ENCODE measurements at places on chromosomes 1 and 21.

GRCh38 chr1:108916788-108917187 lies 40.0 kb downstream of the GPSM2 start:
- H3K27ac ChIP-seq = no peak overlapping the region
- no peak for DNase-seq
- no peaks in the 10 kb centered on the region for H3K27me3 ChIP-seq
- H3K4me1 ChIP-seq = no peaks in the 10 kb centered on the region
- no peaks in the 10 kb centered on the region for H3K36me3 ChIP-seq

- no peak for DNase-seq
- H3K27me3 ChIP-seq = no peaks in the 10 kb centered on the region
- H3K27ac ChIP-seq = no peak overlapping the region
Observed at GRCh38 chr1:226722901-226723656, 16.0 kb downstream of the ITPKB start.

- H3K27me3 ChIP-seq = no peaks in the 10 kb centered on the region
- no peak overlapping the region for H3K27ac ChIP-seq
- no peak overlapping the region for H3K4me3 ChIP-seq
- no peaks in the 10 kb centered on the region for H3K36me3 ChIP-seq
Observed at GRCh38 chr1:2569060-2569459, 12.9 kb downstream of the TNFRSF14 start.

DNA sequence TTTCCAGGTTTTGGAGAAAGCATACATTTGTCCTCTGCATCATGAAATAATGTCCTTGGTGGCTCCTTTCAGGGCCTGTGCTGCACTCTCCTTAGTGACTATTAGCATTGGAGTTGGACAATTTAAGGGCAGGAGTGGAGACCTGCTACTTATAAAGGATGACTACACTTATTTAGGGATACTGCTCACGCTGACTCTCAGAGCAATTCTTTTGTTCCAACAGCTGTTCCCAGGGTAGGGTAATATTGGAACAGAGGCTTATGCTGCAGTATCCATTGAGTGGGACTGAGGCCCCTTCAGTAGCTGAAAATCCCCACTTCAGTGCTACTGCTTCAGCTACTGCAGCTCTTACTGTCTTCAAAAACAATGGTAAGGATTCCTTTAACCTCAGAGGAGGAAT lies 84.6 kb downstream of the GPR88 start:
- H3K4me3 ChIP-seq = no peak overlapping the region
- H3K36me3 ChIP-seq = no peaks in the 10 kb centered on the region
- no peak overlapping the region for H3K27ac ChIP-seq
- no peaks in the 10 kb centered on the region for H3K4me1 ChIP-seq

DNA sequence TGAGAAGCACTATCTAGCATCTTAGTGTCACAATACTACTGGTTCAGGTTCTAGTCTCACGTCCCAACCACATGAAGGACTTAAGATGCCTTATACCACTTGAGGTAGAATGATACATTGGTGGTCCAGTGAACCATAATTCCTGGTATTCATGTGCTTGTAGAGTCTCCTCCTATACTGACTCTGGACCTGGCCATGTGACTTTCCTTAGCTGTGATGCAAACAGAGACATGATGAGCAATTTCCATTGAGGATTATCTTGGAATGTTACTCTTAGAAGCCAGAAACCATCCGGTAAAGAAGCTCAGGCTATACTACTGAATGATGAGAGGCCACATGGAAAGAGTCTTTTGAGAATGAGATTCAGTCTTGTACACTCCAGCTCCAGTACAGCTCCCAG lies 105.7 kb downstream of the NME7 start:
- no peak for DNase-seq
- no peaks in the 10 kb centered on the region for H3K27me3 ChIP-seq
- no peak overlapping the region for H3K27ac ChIP-seq

- no peak overlapping the region for H3K27ac ChIP-seq
- H3K27me3 ChIP-seq = no peaks in the 10 kb centered on the region
- no peak for DNase-seq
- H3K4me1 ChIP-seq = peaks cover 3% of the 10 kb centered on the region
- H3K4me3 ChIP-seq = no peak overlapping the region
Observed at GRCh38 chr21:34147792-34148418, 74.5 kb downstream of the MRPS6 start.

DNA sequence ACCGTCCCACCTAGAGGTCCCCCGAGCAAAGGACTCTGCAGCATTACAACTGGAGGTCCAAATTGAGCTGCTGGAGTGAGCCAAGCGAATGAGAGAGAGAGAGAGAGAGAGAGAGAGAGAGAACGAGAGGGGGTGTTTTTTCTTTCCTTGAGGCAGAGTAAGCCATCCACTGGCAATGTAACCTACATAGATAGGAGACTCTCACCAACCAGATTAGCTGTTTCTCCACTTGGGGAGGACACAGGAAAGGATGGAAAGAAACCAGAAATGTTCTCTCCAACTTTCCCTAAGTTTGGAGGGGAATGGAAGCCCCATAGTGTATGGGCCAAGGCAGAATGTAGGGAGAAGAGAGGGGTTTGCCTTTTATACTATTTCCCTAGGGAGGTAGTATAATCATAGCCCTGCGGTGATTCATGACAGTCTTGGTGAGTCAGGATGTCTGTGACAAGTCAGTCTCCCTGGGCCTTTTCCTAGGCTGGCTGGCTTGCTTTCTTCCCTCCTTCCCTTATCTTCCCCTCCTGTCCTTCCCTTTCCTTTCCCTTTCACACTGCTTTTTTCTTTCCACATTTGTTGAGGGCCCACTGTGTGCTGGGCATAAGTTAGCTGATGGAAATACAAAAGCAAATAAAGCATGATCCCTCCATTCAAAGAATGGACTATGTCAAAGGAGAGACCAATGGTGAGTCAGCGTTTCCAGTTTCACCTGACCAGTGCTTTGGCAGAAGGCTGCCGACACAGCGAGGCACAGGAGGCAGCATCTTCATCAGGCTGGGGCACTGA lies 7.1 kb downstream of the FNDC7 start:
- H3K4me1 ChIP-seq = no peaks in the 10 kb centered on the region
- no peaks in the 10 kb centered on the region for H3K36me3 ChIP-seq
- peak; percentile 54 for DNase-seq
- no peaks in the 10 kb centered on the region for H3K27me3 ChIP-seq
- H3K27ac ChIP-seq = no peak overlapping the region

Measured in aorta (tissue), 5 donors.